Activated CD8-positive, alpha-beta T cell treated with anti-CD3 and anti-CD28 coated beads, Interleukin-2, amount 10 ng/mL, durations not matched to agents 7 days and 5 days (primary cell): ENCODE measurements at places on chromosomes 1 and 21. TPM values are rescaled to one million over a fixed set of nuclear protein-coding genes. Genes with fewer than 3 reads are reported as not detected.

GRCh38 chr1:22228505-22228911 lies 85.6 kb upstream of the WNT4 start:
- no peak for DNase-seq
- no peak overlapping the region for H3K27ac ChIP-seq
- H3K4me3 ChIP-seq: no peak overlapping the region

DNA sequence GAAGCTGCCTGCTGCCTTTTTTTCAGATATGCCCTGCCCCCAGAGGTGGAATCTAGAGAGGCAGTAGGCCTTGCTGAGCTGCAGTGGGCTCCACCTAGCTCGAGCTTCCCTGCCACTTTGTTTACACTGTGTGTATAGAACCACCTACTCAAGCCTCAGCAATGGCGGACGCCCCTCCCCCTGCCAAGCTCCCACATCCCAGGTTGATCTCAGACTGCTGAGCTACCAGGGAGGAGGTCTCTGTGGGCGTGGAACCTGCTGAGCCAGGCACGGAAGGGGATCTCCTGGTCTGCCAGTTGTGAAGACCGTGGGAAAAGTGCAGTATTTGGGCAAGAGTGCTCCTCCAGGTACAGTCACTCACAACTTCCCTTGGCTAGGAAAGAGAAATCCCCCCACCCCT lies 65.1 kb downstream of the MSH4 start:
- H3K27me3 ChIP-seq: no peaks in the 10 kb centered on the region
- no peak for DNase-seq
- no peaks in the 10 kb centered on the region for H3K36me3 ChIP-seq
- no peak overlapping the region for H3K4me3 ChIP-seq
- no peak overlapping the region for H3K27ac ChIP-seq
- H3K4me1 ChIP-seq: no peaks in the 10 kb centered on the region

The SNX7 gene
- total RNA-seq: not detected

DNA sequence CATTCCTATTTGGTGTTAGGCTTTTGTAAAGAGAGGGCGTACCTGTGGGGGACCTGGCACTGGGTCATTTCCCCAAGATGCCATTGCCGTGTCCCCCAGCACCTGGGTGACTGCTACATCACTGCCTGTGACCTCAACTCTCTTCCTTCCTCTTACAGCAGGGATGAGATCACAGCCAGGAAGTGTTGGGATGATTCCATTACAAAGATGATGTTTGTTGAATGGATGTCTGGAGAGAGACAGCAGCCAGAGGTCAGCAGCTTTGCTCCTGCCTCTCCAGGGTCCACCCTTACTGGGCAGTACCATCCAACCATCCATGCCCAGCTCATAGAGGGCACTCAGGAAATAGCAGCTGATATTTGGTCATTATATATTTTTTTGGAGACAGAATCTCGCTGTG lies 35.1 kb downstream of the TMEM51 start:
- peaks cover 17% of the 10 kb centered on the region for H3K27me3 ChIP-seq
- no peak for DNase-seq
- no peak overlapping the region for H3K27ac ChIP-seq
- H3K4me3 ChIP-seq: no peak overlapping the region
